Hematopoietic multipotent progenitor cell treated with erythropoietin and hydrocortisone succinate and interleukin-3 and kit ligand, for 4 days (in vitro differentiated cells): ENCODE measurements at places on chromosomes 12 and 14.
A peak's percentile ranks its signal among the peaks of the same experiment; 100 is the strongest.

GRCh38 chr14:92874962-92875661, 47.8 kb upstream of the CHGA start:
- no peak for DNase-seq

DNA sequence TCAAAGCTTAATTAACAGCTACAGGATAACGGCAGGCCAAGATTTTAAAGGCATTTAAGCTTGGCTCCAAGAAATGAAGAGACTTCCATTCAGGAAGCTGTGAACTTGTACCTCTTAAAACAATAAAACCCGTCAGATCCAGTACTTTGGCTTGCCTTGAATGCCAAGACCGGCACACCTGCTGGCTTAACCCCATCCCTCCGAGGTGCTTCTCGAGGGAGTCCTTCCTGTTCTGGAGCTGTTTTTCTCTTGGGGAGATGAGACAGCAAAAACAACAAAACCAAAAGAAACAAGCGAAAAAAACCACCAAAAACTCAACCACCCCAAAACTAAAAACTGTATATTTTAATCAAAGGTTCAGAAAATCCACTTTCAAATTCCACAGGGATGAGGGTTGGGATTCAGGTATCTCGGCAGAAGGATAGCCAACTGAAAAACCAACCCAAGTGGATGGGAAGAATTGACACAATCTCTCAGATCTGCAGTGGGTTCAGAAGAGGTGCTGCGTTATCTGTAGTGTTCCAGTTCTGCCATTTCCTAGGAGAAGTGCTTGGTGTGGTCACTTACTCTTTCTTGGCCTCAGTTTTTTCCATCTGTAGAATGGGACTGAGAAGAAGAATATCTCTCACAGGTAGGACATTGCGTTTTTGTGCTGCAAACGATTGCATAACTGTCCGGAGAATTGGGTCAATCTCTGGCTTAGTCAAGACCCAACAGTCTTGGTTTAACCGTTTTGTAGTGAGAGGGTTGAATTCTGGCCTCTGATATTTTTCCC, 420.1 kb downstream of the VRK1 start:
- DNase-seq = no peak

- DNase-seq = no peak
Observed at GRCh38 chr12:100708591-100708990, 86.0 kb upstream of the ANO4 start.

DNA sequence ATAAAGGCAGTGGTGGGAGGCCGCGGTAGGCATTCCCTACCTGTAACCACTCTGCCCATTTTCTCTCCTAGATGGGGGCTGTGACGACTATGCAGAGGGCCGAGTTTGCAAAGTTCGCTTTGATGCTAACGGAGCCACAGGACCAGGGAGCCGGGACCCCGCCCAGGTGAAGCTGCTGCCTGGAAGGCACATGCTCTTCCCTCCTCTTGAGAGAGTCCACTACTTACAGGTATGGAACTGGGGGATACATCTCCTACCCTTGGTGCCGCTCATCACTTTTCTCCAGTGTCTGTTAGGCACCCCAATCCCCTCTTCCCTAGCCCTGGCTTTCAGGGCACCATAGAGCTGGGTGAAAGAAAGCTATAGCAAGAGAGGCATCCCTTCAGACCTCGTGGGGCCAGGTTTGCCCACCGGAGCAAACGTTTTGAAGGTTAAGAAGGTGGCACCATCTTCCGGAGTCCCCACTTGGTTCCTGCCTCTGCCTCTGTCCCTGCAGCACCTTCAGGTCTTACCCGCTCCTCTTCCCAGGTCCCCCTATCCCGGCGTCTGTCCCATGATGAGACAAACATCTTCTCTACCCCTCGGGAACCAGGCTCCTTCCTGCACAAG, 2.0 kb upstream of the P3H3 start:
- DNase-seq = no peak

DNA sequence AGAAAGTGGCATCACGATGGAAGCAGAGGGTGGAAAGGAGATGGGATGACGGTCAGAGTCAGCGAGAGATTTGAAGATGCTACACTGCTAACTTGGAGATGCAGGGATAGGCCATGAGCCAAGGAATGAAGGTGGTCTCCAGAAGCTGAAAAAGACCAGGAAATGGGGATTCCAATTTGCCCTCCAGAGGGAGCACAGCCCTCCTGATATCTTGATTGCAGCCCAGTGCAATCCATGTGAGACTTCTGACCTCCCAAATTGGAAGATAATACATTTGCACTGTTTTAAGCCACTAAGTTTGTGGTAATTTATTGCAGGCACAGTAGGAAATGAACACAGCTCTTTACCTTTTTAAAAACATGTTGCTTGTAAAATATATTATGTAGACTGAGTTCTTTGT, 549.5 kb downstream of the VRK1 start:
- DNase-seq = no peak

- no peak for DNase-seq
Observed at GRCh38 chr12:92553389-92553788, 149.4 kb upstream of the PLEKHG7 start.

DNA sequence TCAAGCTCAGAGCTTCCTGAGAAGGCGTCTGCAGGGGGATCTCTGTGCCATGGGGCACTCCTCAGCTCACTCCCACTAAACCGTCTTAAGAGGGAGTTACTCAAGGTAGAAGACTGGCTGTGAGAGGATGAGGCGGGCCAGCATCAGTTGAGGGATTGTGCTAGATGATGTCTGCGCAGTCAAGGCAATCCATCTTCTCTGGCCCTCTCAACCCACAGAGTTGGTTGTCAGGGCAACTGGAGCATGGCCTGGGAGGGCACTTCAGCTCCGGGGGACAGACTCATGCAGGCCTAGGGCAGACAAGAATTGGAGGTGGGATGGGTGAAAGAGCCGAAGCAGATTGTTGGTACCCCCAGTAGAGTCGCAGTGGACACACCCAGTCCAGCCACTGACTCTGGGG, 9.0 kb downstream of the GSTZ1 start:
- DNase-seq = no peak

GRCh38 chr12:53938326-53939140, at the start of gene HOXC13:
TSS of gene HOXC13 (plus strand) at chr12:53938831. CDS start at chr12:53938907, 76 bp downstream.
- DNase-seq = peak; percentile 42

GRCh38 chr12:2353281-2353680, 300.5 kb downstream of the CACNA1C start:
- DNase-seq = no peak

DNA sequence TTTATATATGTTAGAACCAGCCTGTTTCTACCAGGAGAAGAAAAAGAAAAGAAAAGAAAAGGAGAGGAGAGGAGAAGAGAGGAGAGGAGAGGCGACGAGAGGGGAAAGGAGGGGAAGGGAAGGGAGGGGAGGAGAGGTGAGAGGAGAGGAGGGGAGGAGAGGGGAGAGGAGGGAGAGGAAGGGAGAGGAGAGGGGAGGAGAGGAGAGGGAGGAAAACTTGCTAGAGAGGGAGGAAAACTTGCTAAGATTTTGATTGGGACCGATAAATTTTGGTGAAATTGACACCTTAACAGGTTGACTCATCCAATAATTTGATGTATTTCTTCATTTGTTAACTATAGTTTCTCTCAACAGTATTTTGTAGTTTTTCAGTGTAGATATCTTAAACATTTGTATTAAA, 164.0 kb upstream of the SYT1 start:
- DNase-seq = no peak

DNA sequence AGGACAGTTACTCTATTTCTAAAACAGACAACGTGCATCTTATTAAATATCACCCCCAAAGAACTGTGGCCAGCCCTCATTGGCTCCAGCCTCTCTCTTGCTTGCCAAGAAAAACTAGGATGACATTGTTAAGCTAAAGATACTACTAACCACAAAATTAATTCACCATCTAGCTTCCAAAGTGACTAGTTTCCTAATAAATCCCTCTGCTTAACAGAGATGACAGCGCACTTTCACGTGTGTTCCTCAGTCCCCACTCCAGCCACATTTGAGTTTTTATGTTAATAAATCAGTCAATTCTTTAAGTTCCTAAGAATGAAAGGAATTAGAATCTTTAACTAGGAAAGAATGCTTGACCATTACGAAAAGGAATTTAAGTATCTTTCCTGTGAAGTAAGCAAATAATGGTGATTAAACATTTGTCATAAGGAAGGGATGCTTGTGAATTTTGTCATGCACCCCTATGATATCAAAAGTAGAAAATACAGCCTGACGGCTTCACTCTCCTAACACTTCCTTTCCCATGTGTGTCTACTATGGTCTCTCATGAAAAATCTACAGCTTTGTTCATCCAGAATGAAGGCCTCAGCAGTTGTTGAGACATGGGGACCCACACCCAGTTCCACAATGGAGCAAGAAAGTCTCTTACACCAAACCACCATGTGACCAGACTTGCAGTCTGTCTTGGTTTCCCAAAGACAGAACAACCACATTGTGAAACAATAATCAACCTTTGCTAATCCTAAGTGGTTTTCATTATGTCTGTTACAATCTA, 8.1 kb downstream of the CORO1C start:
- DNase-seq = peak; percentile 59

- no peak for DNase-seq
Observed at GRCh38 chr14:42014301-42014700, 407.6 kb downstream of the LRFN5 start.

DNA sequence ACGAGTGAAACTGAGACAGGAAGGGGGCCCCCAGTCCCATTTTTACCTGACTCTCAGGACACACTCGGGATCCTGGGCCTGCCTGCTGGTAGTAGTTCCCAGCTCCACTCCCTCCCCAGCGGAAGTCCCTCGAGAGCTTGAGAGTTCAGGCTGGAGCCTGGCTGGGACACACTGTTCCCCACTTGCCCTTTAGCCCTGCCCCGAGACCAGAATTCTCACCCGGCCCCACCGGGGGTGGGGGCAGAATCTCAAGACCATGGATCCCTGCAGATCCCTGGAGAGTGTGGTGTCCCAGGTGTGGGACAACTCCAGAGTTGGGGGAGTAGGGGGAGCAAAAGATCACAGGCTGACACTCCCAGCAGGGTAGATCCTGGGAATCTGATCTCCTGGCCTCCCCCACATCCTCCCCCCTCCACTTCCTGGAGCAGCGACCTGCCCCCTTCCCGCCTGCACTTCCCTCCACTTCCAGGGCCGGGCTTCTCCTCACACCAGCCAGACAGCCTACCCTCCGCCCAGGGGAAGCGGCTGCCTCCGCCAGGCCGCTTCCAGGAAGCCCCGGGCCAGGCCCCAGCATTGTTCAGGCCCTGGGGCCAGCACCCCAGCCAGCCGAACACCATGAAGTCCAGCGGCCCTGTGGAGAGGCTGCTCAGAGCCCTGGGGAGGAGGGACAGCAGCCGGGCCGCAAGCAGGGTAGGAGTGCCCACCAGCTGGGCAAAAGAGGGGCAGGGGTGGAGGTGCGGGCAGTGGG, at the start of gene TNS2:
Gene TNS2, plus strand, starts transcription at position 495 of the 748 bp plus-strand sequence. Its CDS starts 121 bp downstream, at position 616.
- DNase-seq = no peak

GRCh38 chr14:24688030-24688658, 54.2 kb upstream of the GZMB start:
- DNase-seq = peak; percentile 94

GRCh38 chr12:164207-164606, 49.8 kb downstream of the SLC6A12 start:
- peak; percentile 82 for DNase-seq

GRCh38 chr12:79850610-79851299, 84.1 kb downstream of the PPP1R12A start:
- DNase-seq = peak; percentile 13

DNA sequence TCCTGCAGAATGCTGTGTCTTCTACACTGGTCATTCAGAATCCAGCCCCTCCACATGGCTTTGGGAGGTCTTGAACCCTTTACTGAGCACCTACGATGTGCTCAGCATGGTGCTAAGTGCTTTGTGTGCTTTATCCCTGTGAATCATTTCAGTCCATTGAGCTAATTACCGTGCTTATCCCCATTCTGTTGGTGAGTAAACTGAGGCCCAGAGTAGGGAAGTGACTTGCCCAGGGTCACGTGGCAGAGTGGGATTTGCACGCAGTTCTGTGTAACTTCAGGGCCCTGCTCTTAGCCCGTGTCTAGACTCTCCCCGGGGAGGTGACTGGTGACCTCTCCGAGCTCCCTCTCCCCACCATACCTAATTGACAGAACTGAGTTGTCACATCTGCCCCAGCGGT, 27.4 kb downstream of the MVK start:
- no peak for DNase-seq

GRCh38 chr12:5682581-5682980, 250.7 kb downstream of the NTF3 start:
- no peak for DNase-seq

GRCh38 chr12:59708064-59708463, 112.2 kb downstream of the SLC16A7 start:
- no peak for DNase-seq

GRCh38 chr12:117313926-117314325, 47.5 kb downstream of the NOS1 start:
- DNase-seq = peak; percentile 40

DNA sequence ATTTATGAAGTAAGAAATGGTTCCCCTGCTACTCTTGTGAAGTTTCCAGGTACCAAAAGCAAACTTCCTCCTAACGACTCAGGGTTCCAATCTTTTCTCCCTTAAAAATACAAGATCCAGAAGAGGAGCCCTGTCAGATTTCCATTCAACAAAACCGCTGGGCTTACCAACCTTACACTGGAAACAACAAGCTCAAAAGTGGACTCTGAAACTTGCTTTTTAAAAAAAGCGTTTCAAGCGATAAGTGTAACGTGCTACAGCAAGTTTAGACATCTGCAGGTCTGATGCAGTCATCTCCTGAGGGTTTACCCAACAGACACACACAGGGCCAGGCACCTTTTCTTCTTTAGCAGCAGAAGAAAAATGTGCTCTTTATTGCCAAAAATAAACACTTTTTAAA, 6.9 kb upstream of the CREBL2 start:
- no peak for DNase-seq

GRCh38 chr12:20050221-20050620, 318.1 kb upstream of the PDE3A start:
- no peak for DNase-seq

DNA sequence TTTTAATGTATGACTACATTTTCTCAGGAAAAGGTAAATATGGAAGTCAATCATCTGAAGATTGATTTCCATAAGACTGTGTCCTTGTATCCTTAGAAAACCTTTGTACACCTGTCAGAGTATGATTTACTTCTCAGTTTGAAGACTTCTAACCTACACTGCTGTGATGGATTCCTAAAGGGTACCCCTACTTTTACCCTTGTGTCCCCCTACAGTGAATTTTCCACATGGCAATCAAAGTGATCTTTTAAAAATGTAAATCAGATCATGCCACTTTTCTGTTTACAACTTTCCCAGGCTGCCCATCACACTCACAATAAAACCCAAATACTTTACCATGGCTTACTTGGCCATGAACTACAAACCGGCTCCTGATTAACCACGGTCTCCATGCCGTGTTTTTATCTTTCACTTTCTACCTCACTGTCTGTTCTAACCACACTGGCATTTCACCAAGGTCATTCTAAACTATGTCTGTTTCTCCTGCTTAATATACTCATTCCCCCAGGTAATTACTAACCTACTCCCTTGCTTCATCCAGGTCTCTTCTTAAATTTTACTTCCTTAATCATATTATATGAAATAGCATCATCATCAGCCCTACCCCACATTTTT, 8.1 kb downstream of the DNAI7 start:
- no peak for DNase-seq
